COR-L47 (cell line): ENCODE measurements at places on chromosomes 13 and 19.

DNA sequence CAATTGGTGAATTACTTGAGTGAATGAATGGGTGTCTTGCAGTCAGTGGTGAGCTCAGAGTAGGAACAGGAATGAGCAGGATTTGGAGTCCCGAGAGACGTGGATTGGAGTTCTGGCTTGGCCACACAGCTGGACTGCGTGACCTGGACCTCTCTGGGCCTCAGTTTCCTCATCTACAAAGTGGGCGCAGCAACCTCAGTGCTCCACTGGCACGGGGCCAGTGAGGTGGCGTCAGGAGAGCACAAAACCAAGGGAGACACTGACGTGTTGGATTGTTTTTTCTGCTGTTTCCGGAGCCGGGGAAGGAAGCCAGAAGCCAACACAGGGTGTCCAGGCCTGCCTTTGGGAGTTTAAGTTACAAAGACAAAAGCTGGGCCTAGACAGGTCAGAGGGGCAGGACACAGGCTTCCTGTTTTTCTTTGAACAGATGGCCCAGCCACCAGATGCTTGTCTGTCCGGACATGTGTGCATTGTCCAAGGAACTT, 6.5 kb upstream of the DOCK6 start:
- DNase-seq: no peak

GRCh38 chr13:65864039-65864438, 1366.1 kb downstream of the PCDH9 start:
- DNase-seq: no peak

DNA sequence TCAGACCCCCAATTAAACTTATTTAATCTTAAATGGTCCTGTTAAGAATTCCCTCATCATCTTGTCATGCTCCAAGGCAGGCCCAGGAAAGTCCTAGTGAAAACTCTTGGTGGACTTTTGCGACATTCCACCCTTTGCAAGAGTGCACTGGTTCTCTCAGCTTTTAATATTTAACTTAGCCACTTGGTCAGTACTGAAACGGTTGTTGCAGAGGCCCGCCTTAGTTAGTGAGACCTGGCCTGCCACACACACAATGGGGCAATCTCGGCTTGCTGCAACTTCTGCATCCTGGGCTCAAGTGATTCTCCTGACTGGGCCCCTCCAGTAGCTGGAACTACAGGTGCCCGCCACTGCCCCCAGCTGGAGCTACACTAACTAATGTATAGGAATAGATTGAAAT, 1366.0 kb downstream of the UQCRFS1 start:
- no peak for DNase-seq

- no peak for DNase-seq
Measured at GRCh38 chr13:79457390-79457789, 23.6 kb upstream of the NDFIP2 start.

DNA sequence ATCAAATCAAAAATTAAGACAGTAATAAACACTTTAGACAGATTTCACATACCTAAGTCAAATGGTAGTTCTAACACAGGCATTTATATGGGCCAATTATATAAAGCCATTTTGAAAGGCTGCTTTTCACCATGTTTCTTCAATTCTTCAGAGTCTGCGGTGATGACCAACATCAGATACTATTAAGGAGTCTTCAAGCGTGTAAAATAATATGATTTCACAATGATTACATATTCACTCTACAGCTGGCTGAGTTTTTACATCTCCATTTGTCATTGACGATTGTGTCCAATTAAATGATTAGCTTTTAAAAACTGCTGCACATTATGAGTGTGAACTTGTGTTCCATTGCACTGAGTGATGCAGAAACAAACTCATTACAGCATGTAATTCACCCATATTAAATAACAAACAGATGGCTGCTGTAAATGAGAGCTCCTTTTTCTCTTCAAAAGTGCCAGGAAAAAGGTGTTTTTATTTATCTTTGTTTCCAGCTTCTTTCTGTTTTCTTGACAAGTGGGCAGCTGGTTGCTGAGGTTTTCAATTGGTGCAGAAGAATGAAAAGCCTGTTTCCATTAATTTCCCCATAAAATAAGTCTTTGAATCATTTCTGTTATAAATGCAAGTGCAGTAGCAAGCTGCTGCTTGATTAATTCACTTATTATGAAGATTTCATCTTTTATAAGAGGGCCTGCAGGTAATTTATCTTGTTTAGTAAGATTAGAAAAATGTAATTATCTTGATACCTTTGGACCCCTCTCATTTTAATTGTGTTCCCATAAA, 676.1 kb upstream of the KLHL1 start:
- no peak for DNase-seq

GRCh38 chr19:50460161-50460765, 16.0 kb upstream of the EMC10 start:
- DNase-seq: no peak
